Activated gamma-delta T cell (primary cell): ENCODE measurements at places on chromosomes 4 and X.

- no peak for DNase-seq
Measured at GRCh38 chr4:123986268-123986798, 589.7 kb downstream of the SPRY1 start.

DNA sequence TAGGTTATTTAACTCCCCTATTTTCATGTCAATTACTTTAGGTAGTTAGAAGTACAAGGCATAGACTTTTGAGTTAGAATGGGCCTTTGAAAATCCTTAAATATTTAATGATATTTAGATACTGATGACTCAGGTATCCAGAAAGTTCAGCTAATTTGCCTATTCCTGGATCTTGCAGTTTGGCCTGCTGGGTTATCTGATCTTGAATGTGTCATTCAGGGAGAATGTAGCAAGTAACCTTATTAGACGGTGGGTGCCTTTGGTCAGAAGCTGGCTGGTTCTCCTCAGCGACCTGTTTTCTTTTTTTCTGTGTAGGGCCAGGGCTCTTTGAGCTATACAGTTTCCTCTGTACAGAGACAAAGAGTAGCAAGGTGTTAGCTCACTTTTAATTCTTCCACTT is 42.0 kb downstream of the MTM1 start:
- no peak for DNase-seq

DNA sequence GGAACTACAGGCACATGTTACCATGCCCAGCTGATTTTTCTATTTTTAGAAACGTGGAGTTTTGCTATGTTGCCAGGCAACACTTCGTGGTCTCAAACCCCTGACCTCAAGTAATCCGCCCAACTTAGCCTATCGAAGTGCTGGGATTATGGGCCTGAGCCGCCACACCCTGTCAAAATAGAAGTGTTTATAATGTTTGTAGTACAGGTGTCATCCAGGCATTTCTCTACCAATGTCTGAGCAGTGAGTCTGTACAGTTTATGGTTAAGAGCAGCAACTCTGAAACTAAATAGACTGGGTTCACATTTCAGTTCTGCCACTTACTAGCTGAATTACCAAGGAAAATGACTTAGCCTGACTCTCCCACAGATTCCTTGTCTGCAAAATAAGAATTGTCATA is 460.4 kb upstream of the GALNT7 start:
- DNase-seq: no peak

- no peak for DNase-seq
Measured at GRCh38 chrX:29431895-29432294, 783.5 kb upstream of the MAGEB2 start.

DNA sequence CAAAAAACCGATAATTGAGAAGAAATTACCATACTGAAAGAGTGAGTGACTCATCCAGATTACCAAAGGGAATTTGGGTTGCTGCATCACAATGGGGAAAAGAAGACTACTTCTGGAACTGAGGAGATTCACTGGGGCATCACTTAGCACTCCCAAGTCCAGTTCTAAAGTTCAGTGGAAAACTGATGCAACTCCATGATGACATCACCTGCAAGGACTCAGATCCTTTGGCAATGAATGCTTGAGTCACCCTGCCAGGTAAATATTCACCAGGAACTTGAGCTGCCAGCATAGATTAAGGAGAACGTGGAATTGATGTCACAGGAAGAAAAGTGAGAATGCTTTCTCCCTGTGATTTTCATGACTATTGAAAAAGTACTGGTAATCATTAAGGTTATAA is 32.0 kb upstream of the SMIM10L2A start:
- DNase-seq: no peak

GRCh38 chr4:140611854-140612253 is 43.1 kb upstream of the UCP1 start:
- DNase-seq: no peak

GRCh38 chrX:65723706-65724105 is 56.3 kb downstream of the MSN start:
- no peak for DNase-seq

GRCh38 chrX:11365426-11365825 is 72.2 kb downstream of the AMELX start:
- DNase-seq: no peak

DNA sequence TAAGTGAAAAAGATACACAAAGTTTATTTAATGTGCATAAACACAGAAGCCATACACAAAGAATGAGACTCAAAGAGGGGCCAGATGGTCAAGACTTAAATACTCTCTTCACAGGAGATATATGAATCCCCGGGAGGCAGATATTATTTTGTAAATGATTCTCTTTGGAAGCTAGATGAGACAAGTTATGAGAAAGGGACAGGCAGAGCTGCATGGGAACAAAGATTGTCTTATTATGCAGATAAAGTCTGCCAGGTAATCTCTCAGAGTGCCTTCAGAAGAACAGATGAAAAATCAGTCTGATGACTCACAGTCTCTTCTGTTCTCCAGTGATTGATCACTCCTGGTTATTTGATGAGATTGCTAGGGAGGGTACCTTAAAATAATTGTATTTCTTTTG is 89.0 kb downstream of the NAF1 start:
- DNase-seq: no peak
